ENCODE measurements at places on chromosomes 4 and X.
A peak's percentile ranks its signal among the peaks of the same experiment; 100 is the strongest.

DNA sequence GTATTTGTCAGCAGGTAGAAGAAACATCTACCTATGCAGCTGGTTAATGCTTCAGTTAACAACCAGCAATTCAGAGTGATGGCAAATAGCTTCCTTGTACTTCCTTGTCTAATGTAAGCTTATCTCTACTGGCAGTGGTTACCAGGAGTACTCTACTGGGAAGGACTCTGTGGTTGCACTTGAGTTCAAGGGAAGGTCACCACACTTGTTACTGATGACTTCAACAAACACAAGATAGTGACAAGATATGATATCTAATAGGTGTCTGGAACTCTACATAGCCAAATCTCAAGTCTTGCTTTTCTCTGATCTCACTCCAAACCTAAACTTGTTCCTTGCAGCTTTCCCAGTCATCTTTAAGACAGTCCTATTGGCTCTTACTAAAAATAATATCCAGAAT lies 1644.9 kb upstream of the TENM3 start:
- no peak overlapping the region for H3K27ac ChIP-seq
- peaks cover 1% of the 10 kb centered on the region for H3K4me1 ChIP-seq
- no peaks in the 10 kb centered on the region for H3K27me3 ChIP-seq
- no peaks in the 10 kb centered on the region for H3K36me3 ChIP-seq

GRCh38 chr4:157226601-157227000 lies 6.1 kb downstream of the GRIA2 start:
- peaks cover 2% of the 10 kb centered on the region for H3K36me3 ChIP-seq
- H3K4me1 ChIP-seq = no peaks in the 10 kb centered on the region
- H3K27ac ChIP-seq = no peak overlapping the region

GRCh38 chr4:140691369-140691768 lies 64.8 kb downstream of the TBC1D9 start:
- DNase-seq = no peak
- no peaks in the 10 kb centered on the region for H3K4me1 ChIP-seq
- H3K4me3 ChIP-seq = no peak overlapping the region
- H3K27ac ChIP-seq = no peak overlapping the region
- no peaks in the 10 kb centered on the region for H3K36me3 ChIP-seq

DNA sequence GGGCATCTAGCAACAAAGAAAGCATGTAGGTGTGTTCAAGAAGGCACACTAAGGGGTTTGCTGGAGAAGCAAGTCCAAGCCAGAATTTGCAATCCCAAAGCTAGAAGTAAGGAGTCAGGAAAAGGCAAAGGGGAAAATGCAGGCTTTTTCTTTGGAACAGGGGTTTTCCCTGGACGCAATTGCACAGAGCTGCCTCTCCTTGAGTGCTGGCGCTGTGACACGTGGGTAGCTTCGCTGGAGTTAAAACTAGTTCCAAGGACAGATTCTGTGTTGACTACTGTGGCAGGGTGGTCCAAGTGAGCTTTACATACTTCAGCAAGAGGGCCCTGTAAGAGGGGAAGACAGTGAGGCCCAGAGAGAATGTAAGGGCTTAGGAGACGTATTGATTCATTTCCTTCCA lies 277.1 kb downstream of the ADGRA3 start:
- H3K4me1 ChIP-seq = peaks cover 8% of the 10 kb centered on the region
- DNase-seq = no peak
- no peak overlapping the region for H3K4me3 ChIP-seq
- H3K27me3 ChIP-seq = no peaks in the 10 kb centered on the region
- H3K36me3 ChIP-seq = no peaks in the 10 kb centered on the region
- H3K27ac ChIP-seq = peak overlapping the region; percentile 67

- H3K36me3 ChIP-seq = no peaks in the 10 kb centered on the region
- peaks cover 9% of the 10 kb centered on the region for H3K4me1 ChIP-seq
- no peaks in the 10 kb centered on the region for H3K27me3 ChIP-seq
- H3K4me3 ChIP-seq = peak overlapping the region; percentile 33
These were observed 2.0 kb downstream of the NYX start for GRCh38 chrX:41449131-41449530.

DNA sequence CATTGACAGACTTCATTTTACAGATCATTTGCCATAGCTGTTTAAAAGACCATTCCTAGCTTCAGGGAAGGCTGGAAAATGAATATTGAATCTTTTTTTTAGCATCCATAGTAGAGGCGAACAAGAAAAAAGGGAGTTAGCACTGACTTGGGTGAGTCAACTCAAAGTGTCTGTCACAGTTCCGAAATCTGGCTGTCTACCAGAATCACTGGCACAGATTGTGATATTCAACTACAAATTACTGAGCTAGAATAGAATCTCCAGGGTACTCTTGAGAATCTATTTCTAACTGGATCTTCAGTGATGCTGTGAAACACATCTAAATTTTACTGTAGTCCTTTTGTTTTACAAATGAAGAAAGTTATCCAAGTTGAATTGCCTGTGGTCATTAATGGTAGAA lies 31.5 kb downstream of the SEC24B start:
- no peaks in the 10 kb centered on the region for H3K27me3 ChIP-seq
- no peak overlapping the region for H3K27ac ChIP-seq
- H3K4me1 ChIP-seq = peaks cover 10% of the 10 kb centered on the region
- peaks cover 30% of the 10 kb centered on the region for H3K36me3 ChIP-seq
- no peak for DNase-seq
- no peak overlapping the region for H3K4me3 ChIP-seq

- no peak overlapping the region for H3K27ac ChIP-seq
- no peak for DNase-seq
- no peaks in the 10 kb centered on the region for H3K36me3 ChIP-seq
- H3K27me3 ChIP-seq = no peaks in the 10 kb centered on the region
- no peak overlapping the region for H3K4me3 ChIP-seq
- no peaks in the 10 kb centered on the region for H3K4me1 ChIP-seq
These were observed 64.0 kb upstream of the FGF13 start for GRCh38 chrX:138775517-138775916.

- H3K36me3 ChIP-seq = no peaks in the 10 kb centered on the region
- no peak overlapping the region for H3K27ac ChIP-seq
- no peaks in the 10 kb centered on the region for H3K4me1 ChIP-seq
- no peak for DNase-seq
- H3K4me3 ChIP-seq = no peak overlapping the region
These were observed 107.8 kb downstream of the GATB start for GRCh38 chr4:151652841-151653547.

DNA sequence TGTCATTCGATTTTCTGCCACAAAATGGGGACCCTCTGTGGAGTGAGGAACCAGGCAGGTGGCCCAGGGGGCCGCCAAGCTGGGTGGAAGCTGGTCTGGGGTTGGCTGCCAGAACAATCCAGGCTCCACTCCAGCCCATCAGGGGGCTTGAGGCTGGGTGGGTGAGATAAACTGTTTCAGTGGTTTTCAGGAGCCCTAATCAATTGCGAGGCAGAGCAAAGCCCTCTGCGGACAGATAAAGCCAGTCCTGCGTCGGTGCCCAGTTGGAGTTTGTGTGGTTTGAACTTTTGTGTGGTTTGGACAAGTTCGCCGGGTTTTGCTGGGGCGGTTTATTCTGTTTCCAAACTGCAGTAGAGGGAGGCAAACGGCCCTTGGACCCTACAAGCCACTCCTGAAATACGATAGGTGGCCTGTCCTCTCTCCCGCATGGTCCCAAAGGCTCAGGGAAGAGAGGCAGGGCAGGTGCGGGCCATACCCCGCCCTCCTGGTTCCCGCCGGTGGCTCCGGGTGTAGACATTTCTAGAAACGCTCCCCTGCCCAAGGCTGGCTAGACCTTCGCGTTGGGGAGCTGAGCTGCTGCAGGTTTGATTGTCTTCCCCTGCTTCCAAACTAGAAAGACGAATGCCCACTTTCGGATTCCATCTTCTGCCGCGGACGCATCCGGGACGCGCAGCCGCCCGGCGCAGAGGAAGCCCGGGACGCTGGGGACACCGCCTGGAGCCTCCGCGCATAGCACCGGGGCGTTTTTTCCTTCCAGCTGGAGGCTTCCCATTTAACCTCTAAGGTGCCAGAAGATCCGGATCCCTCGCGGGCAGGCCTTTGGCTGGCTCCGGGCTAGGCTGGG lies 169.0 kb upstream of the BCOR start:
- peak overlapping the region; percentile 75 for H3K4me3 ChIP-seq
- peaks cover 2% of the 10 kb centered on the region for H3K27me3 ChIP-seq

DNA sequence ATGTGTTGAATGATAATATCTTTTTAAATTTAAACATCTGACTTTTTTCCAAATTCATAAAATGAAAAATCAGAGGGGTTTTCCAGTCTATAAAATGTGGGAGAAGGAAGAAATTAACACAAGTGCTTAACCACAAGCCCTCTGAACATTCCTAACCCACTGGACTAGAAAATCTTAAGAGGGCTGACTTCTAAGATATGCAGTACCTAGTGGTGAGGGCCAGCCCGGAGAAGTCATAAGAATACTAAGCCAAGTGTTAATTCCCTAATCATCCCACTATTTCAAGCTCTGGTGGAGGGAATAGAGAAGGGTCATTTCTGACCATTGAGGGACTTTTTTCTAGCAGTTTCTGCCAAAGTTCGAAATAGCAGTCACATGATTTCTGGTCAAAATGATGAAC lies 86.9 kb upstream of the NEIL3 start:
- H3K27ac ChIP-seq = no peak overlapping the region
- H3K36me3 ChIP-seq = no peaks in the 10 kb centered on the region
- DNase-seq = no peak

DNA sequence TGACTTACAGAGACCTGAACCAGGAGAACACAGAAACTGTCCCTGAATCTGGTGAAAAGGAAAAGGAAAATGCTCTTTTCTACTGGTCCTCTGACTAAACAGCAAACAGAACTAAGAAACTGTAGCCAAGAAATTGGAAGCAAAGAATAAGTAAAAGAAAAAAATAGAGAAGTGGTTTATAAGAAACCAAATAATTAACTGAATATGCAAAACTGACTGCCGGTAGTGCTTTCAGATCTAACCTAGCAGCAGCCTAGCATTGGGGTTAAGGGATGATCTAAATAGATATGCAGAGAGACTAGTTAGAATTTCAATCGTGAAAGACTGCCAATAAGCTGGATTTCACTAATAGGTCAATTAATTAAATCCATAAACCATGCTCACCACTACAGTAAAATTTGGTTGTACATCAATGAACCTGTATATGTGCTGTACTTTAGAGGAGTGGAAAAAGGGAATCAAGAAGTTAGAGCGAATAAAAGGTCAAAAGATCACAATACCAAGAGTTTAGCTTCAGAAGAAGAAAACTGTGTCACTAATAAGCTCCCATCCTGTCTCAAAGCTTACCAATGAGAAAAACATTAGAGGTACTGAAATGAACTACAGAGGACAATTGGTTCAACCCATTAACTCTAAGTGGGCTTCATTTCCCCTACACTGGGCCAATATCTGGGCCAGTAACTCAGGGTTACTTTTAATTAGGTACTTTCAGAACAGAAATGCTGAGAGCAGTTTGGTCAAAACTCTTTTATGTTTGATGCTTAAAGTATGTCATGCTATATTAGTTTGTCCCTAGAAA lies 53.6 kb downstream of the KLHL13 start:
- H3K4me3 ChIP-seq = no peak overlapping the region
- H3K27ac ChIP-seq = no peak overlapping the region
- no peak for DNase-seq
- no peaks in the 10 kb centered on the region for H3K27me3 ChIP-seq
- peaks cover 1% of the 10 kb centered on the region for H3K4me1 ChIP-seq

DNA sequence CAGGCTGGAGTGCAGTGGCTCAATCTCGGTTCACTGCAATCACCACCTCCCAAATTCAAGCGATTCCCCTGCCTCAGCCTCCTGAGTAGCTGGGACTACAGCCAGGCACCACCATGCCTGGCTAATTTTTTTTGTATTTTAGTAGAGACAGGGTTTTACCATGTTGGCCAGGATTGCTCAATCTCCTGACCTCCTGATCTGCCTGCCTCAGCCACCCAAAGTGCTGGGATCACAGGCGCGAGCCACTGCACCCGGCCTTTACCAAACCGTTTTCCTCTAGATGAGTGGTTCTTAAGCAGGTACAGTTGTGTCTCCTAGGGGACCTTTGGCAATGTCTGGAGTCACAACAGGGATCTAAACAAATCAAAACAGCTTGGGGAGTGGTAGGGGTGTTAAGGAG lies 11.6 kb downstream of the AMELX start:
- H3K4me3 ChIP-seq = no peak overlapping the region
- no peak overlapping the region for H3K27ac ChIP-seq
- H3K4me1 ChIP-seq = no peaks in the 10 kb centered on the region
- H3K27me3 ChIP-seq = no peaks in the 10 kb centered on the region
- no peak for DNase-seq

Measured in activated naive CD8-positive, alpha-beta T cell treated with anti-CD3 and anti-CD28 coated beads, Interleukin-2, amount 10 ng/mL, durations not matched to agents 7 days and 5 days (primary cell).